Stimulated activated CD4-positive, alpha-beta T cell treated with anti-CD3 and anti-CD28 coated beads, Interleukin-12 subunit alpha, Interleukin-12 subunit beta, amount 100 ng/mL, for 4 hours (primary cell): ENCODE measurements at places on chromosomes 12 and 14.

GRCh38 chr14:85622106-85622505 is 92.2 kb downstream of the FLRT2 start:
- no peak for DNase-seq

GRCh38 chr14:96050482-96050881 is 11.3 kb downstream of the C14orf132 start:
- DNase-seq: no peak

GRCh38 chr12:28585146-28585545 is 394.9 kb downstream of the CCDC91 start:
- no peak for DNase-seq

DNA sequence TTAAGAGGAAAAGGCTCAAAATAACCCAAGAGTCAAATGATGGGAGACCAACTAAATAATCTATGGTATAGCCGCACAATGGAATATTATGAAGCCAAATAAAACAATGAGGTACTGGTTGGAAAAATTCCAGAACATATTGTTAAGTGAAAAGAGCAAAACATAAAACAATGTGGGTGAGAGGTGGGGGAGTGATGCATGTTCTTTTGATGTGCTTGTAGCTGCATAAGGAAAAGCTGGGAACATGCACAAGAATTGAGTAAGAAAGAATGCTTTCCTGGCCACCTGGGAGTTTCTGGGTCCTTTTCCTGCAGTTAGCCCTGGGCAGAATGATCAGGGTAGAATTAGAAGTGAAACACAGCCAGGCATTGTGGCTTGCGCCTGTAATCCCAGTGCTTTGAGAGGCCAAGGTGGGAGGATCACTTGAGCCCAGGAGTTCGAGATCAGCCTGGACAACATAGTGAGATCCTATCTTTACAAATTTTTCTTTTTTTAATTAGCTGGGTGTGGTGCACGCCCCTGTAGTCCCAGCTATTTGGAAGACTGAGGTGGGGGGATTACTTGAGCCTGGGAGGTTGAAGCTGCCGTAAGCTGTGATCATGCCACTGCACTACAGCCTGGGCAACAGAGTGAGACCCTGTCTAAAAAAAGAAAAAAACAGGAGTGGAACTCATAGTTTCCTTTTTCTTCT is 7.9 kb downstream of the ABCB9 start:
- no peak for DNase-seq

GRCh38 chr12:111981987-111982386 is 31.0 kb downstream of the TMEM116 start:
- no peak for DNase-seq

DNA sequence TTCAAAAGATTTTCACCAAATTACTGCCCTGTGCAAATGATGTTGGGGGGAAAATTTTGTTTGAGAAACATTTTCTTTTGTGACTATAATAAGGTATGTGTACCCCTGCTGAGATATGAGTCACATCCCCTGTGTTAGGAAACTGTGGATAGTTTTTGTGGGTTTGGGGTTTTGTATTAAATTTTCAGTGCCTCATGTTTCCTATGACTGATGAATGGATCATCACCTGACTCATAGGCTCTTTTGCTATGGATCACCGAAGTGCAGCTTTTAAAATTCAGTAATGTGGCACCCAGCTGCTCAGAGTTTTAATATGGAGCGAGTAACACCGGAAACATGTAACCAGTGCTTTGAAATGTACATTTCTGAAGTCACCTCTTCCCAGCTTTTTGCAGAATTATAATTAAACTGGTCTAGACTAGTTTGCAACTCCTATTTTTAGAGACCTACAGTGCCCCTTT is 167.4 kb upstream of the HMGA2 start:
- no peak for DNase-seq
